ENCODE measurements at places on chromosomes 11 and 22.

GRCh38 chr11:78009062-78009461 is 14.0 kb downstream of the KCTD14 start:
- DNase-seq: no peak

- DNase-seq: no peak
These were observed 375.3 kb downstream of the LUZP2 start for GRCh38 chr11:24872186-24872585.

DNA sequence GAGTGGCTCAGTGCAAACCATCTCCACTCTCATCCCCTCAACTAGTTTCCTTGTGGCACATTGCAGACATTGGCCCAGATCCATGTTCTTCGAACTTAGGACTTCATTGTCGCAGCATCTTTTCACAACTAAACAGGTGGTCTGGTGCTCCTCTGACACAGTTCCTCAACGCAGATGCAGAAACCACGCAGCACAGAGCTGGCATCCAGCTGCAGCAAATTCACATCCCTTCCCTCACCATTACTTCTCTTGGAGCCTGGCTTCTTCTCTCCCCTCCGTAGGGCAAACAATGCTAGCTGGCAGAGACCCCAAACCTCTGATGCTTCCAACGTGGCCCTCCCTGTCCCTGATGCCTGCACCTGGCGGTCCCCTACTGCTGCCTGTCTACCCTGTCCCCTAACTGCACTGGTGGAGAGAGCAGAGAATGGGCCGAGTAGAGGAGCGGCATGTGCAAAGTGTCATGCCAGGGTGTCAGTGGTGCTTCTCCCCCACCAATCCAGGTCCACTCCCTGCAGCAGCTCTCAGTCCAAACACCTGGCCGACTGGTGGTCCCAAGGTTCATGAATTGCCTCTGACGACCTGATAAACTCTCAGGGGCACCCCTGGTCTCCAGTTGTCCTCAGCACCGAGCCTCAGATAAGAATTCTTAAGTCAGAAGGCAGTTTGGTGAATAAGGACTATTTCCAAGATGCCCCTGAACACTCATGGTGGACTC is 18.1 kb downstream of the TMPRSS13 start:
- DNase-seq: no peak

DNA sequence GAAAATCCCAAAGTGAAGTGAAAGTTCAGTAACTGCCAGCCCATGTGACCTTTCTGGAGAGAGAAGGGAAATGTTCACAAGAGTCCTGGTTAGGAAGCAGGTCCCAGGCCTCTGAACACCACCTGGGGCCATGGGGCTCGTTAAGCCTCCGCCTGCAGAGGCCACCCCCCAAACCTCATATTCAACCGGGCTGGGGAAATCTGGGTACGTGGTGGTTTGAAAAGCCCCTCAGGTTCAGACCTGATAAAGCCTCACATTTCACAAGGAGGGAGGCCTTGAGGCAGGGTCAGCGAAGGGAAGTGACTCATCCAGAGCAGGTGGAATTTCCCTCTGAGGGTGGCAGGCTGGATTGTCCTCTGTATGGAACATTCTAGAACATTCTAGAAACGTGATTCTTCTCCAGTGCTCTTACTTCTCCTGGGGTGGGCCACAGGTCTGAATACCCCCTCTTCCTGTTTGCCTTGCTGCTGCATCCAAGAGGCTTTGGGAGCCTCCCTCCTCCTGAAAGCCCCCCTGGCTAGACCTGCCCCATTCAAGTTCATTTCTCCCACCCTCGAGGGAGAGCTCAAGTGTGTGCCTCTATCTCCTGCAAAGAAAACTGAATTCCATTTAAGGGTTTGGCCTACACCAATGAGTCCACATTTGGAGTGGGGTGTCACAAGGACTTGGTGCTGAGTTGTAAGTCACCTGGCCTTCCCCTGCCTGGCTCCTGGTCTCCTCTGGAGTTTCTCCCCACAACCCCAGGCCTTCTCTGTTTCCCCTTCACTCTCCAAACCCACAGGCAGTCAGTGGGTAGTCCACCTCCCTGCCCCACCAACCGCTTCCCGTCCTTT is 6.3 kb downstream of the FXYD2 start:
- DNase-seq: no peak

DNA sequence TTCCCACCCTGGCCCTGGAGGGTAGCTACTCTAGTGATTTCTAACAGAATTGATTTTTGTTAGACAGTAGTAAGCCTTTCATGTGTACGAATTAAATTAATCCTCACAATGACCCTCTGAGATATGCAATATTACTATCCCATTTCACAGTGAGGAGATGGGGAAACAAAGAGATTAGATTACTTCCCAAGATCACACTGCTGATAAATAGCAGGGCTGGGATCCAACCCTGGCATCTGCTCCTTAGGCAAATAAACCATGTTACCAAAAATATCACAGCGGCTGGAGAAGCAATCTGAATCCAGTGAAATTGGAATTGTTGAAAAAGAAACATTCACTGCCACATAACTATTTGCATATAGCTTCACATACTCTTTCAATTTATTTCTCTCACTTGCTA is 12.8 kb upstream of the CAVIN3 start:
- DNase-seq: peak; percentile 13

DNA sequence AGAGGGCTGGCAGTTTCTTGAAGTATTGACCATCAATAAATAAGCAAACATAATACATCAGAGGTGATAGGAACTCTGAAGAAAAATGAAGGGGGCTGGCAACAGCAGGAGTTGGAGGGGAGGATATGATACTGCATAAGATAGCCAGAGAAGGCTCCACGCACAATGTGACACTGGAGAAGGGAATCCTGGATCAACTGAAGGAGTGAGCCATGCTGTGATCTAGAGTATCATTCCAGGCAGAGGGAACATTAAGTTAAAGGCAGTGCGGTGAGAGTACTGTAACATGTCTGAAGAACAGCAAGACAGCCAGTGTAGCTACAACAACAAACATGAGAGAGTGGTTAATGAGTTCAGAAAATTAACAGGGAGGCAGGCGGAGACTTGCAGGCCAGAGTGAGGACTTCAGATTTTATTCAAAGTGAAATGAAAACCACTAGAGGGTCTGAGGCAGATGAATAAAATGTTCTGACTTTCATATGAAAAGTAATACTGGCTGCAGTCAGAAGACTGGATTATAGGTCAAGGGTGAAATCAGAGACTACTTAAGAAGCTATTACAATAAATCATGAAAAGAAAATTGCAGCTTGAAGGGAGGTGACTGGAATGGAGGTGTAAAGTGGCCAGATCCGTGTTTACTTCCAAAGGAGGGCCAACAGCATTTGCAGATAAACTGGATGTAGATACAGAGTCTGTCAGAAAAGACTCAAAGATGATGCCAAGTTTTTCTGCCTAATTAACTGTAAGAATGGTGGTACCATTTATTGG is 49.4 kb downstream of the RRAS2 start:
- no peak for DNase-seq
